Activated T-cell treated with anti-CD3 and anti-CD28 coated beads, Interleukin-2, amount 50 U/mL, for 4 hours (primary cell): ENCODE measurements at places on chromosomes 7 and 10.

GRCh38 chr7:45421806-45422205, 152.4 kb upstream of the ADCY1 start:
- DNase-seq: no peak

- DNase-seq: no peak
Observed at GRCh38 chr10:66604195-66604594, 321.6 kb upstream of the LRRTM3 start.

- DNase-seq: no peak
Observed at GRCh38 chr10:22489467-22489866, 144.2 kb downstream of the SPAG6 start.

DNA sequence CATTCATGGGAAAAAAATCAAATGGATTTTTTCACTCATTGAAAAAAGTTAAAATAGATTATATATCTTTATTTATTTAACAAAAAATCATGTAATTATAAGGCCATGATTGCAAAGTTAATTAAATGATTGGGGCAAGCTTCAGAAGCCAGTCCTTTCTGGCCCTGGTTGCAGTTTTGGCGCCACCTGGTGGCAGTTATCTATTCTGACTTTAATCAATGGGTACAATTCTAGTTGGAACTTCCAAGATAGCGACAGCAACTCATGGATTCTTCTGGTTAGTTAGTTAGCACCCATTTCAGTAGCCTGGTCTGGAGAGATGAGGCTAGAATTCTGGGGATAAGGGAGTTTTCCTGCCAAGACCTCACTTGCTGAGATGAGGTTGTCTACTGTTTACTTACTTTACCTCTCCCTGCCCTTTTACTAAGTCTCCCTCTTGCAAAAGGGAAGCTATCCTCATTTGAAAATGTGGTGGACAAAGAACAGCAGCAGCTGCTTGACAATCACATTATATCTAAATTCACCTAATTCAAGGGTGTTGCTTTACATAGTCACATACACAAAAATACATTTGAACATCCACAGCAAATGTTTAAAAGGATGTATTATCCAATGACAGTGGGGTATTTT, 42.3 kb downstream of the NOC3L start:
- peak; percentile 54 for DNase-seq

- no peak for DNase-seq
Observed at GRCh38 chr7:82188636-82189035, 254.9 kb downstream of the CACNA2D1 start.

DNA sequence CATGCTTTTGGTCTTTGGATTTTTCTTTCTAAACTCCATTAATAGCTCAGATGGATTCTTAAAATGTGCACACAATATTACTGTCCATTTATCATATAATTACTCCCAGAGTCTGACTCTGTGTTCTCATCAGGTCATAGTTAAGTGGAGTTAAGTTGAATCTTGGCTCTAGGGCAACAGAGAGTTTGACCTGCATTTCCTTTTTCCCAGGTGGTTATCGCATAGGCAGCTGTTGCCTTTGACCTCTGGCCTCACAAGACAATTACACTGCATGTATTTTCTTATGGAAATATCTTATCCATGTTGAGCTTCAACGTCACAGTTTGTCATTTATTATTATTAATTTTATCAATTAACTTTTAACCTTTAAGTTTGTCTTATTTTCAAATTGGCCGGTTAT, 237.5 kb upstream of the HGF start:
- no peak for DNase-seq

DNA sequence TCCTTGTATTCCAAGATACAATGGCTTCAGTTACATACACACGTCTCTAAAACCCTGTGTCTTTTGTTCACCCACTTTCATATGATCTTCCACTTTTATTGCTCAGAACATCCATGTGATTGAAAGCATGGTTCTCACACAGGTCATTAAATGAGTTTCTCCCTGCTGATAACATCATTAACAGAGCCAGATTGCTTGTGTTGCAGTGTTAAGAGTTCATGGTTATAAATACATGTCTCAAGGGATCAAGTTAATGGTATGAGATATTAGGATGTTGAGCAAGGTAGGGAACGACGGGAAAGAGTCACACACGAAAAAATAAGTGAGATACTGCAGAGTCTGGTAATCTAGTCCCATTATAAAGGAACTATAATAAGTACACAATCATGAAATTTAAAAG, 861.5 kb downstream of the SORCS1 start:
- no peak for DNase-seq

DNA sequence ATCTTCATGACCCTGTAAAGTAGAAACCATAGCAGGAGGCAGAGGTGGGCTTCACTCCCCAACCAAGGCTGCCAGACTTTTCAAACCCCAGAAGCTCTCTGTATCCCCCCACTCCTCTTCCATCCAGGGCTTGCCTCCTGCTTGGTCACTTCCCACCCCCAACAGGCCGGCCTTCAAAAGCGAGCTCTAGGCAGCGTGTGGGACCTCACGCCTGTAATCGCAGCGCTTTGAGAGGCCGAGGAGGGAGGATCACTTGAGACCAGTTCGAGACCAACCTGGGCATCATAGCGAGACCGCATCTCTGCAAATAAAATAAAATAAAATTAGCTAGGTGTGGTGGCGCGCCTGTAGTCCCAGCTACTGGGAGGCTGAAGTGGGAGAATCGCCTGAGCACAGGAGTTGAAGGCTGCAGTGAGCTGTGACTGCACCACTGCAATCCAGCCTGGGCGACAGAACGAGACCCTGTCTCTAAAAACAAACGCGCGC, 743 bp upstream of the POR start:
- no peak for DNase-seq

DNA sequence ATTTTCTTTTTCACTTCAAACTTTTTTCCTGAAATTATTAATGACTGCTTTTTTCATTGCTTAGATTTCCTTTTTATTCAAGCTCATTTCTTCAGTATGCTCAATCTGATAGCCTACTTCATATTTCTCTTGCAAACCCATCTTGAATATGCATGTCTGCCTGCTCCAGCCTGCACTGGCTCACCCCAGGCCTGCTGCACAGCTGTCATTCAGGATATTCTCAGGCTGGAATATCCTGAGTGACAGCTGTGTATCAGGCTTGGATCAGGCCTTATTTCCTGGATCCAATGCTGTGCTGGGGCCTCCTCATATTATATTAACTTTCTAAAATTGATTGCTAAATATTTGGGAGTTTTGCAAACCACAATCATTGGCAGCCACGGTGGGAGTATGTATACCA, 120.2 kb upstream of the TNS3 start:
- no peak for DNase-seq

DNA sequence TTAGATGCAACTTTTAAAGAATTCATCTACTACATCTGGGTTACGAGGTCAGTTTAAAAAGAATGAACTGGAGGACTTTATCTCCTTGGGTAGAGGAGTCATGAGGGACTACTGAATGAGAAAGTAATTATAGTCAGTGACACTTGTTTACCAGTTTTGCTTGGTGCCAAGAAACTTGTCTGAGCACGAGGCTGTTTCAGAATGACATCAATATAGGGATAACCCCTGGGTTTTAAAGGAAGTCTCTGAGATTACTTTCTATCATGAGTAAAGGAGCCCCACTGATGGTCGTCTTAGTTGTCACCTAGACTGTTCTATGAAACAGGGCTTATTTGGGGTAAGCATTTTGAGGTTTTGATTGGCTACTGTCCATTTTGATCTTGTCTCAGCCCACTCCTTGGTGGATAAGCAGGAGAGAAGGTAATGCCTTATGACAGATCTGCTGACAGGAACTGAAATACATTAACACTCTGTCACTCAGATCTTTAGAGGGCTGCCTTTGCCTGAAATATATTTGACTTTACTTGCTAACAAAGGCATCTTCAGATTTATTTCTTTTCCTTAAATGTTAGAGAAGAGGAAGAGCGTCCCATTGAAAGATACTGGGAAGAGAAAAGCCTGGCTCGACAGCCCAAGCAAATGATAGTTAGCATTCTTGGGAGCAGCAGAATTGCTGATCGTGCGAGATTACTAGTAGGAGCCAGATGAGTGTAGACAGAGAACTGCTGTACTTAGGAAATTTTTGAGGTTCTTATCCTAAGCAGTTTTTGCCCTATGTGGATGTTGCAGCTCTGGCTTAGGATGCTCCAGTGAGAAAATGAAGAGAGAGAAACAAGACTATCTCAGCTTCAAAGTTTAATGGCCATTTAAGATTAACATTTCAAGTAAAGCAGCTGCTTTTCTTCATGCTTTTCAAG, 299.2 kb upstream of the LRGUK start:
- DNase-seq: no peak

GRCh38 chr7:84177758-84178412, 16.7 kb downstream of the SEMA3A start:
- no peak for DNase-seq

- no peak for DNase-seq
Observed at GRCh38 chr7:5437348-5437892, 13.8 kb upstream of the TNRC18 start.

DNA sequence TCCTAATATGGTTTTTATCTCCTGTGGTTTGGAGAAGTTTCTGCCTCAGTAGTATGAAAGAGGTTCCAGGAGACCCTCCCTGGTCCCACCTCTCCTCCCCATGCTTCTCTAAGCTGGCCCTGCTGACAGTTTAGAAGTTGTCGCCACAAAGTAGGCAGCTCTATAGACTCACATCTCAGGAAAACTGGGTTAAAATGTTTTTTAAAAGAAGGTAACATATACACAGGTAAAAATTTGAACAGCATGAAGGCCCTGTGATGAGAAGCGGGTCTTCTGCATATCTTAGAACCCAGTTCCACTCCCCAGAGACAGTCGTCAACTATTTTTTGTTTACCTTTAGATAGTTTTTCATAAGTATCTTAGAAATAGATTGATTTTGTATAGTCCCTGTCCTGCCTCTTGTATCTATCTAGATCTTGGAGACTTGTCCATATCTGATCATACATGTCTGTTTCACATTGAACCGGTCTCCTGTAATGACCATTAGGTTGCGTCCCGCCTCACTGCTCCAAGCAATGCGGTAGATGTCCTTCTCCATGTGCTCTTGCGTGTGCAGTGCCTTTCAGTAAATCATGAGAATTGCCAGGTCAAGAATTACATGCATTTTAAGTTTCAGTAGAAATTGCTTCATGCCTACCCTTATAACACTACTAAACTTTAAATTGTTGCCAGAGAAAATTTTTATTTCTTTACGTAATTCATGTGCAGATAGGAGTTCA, 2.2 kb downstream of the DUSP5 start:
- no peak for DNase-seq

DNA sequence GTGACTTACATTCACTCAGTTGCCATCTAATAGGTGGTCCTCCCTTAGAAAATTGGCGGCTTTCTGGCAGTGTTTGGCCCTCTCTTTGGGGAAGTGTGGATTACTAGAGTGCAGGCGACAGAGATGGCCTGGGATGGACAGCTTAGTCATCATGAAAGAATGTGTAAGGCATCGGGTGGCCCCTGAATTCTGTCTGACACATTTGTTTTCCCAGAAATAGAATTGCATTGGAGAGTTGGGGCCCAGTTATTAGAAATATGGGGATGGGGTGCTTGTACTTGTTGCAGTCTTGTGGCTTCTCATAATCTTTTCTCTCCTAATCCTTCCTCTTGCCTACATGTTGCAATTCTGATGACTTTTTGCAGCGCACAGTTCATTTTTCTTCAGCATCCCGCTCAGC, 13.8 kb downstream of the TCF7L2 start:
- no peak for DNase-seq

GRCh38 chr10:104317726-104318299, 20.5 kb downstream of the ITPRIP start:
- no peak for DNase-seq

DNA sequence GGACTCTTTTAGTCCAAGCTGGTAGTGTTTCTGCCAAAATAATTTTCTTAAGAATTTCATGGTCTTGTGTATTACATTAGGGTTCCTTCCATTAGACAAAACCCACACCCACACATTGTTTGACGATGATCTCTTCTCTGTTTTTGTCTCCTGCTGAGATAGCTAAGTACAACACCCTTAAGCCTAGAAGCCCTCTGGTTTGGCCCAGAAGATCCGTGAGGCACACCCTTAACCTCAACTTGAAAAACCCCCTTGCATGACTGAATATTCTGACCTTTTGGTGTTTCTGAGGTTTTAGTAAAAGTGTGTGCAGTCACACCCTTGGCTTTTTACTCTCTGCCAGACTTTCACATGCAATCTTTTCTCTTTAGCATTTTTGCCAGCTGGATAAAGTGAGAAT, 29.3 kb upstream of the ERCC6 start:
- no peak for DNase-seq

DNA sequence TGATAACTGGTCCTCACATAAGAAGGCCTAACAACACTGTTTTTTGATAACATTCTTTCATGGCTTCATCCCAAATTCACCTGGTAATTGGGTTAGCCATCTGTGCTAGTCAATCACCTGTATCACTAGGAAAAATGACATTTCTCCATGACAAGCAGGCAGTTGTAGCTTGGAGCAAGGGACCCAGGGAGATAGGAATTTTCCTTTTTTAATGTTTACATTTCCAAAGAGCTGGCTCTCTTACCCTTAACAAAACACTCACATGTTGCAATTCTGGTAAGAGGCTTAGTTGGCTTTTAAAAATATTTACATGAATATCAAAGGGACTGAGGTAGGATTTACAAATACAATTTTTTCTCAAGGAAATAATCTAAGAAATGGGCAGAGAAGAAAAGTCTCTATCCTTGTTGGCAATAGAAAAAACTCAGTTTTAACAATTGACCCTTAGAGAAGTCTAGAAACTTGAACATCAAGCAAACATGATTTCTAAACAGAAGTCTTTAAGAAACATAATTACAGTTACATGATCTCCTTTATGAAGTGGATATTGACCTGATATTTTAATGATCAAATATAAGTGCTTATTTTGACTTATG, 16.1 kb upstream of the AKR1C1 start:
- no peak for DNase-seq

- DNase-seq: no peak
Observed at GRCh38 chr10:107013258-107014006, 151.1 kb downstream of the SORCS1 start.

GRCh38 chr10:34193931-34194626, 621.0 kb downstream of the PARD3 start:
- no peak for DNase-seq

GRCh38 chr7:88363249-88363648, 56.6 kb upstream of the STEAP4 start:
- DNase-seq: no peak

DNA sequence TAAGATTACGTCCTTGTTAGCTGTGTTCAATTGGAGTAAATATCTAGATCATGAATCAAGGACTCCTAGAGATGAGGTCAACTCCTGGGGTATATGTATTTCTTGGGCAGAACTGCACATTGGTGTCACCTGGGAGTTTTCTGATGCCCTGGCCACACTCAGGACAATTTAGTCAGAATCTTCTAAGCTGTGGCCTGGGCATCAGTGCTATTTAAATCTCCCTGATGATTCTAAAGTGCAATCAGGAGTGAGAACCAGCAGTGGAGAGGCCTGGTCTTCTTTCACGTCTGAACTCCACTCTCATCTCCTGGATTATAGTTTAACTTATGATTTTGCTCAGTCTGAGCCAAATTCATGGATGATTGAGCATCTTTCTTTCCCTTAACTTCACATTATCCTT, 218.0 kb downstream of the BMPER start:
- DNase-seq: no peak

DNA sequence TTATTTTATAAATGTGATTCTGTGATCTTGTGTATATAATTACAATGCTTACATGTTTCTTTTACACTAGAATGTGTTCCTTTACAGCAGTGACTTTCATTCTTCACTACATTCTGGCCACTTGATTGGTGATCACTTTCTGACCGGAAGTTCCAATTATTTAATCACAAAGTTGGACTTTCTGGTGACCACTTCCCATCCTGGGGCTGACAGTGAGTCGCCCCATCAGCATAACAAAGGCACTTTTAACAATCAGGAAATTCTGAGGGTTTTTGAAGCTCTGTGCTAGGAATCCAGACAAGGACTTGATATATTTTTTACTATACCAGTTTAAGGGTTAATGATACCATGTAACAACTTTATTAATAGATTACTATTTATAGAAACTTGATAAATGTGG, 282.3 kb upstream of the KAT6B start:
- DNase-seq: no peak
